Naive thymus-derived CD4-positive, alpha-beta T cell (primary cell): ENCODE measurements at places on chromosomes 7 and 10. TPM values are rescaled to one million over a fixed set of nuclear protein-coding genes. Genes with fewer than 3 reads are reported as not detected.

The RALA gene
- polyA plus RNA-seq = 44.3 TPM

The JCAD gene
- polyA plus RNA-seq = not detected

The CHST15 gene
- 0.27 TPM for polyA plus RNA-seq

The ANXA8L1 gene
- not detected for polyA plus RNA-seq

The TSPAN15 gene
- polyA plus RNA-seq = 2.1 TPM

The GRM3 gene
- polyA plus RNA-seq = not detected

The PRSS2 gene
- not detected for polyA plus RNA-seq

The ANKRD61 gene
- 0.29 TPM for polyA plus RNA-seq

DNA sequence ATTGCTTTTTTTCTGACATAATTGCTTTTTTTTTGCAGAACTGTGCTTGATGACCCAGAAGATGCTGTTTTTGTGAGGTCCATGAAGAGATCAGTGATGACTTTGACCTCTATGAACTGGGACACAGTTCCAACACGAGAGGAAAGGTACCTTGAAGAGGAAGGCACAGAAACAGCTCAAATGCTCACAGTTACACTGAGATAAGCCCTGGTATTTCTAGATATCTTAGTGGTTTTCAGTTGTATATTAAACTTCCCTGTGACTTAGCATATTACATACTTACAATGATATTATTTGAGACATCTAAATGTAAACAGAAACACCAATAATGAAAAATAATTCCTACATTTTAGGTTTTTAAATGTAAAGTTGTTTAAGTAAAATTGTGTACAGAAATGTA lies 54.7 kb downstream of the LRRC72 start:
- no peak for DNase-seq

- DNase-seq = no peak
Measured at GRCh38 chr10:79111427-79111826, 42.7 kb downstream of the ZMIZ1 start.

GRCh38 chr7:134532180-134532953 lies 5.0 kb downstream of the AKR1B10 start:
- DNase-seq = no peak

DNA sequence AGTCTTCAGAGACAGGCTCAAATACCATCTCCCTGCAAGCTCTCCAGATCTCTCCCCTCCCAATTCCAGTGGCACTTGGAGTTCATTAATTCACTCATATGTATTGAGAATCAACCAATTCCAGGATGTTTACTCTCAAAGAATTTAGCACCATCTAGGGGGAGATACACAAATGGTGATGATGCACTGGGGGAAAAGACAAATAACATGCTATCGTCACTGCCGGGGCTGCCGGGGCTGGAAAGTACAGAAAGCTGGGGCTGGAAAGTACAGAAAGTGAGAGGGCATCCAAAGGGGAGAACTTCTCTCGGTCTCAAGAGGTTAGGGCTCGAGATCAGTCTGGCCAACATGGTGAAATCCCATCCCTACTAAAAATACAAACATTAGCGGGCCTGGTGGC lies 118.7 kb downstream of the MKX start:
- DNase-seq = no peak

- DNase-seq = no peak
Measured at GRCh38 chr10:48791267-48791928, 106.7 kb downstream of the WDFY4 start.

GRCh38 chr10:34145715-34146114 lies 669.4 kb downstream of the PARD3 start:
- DNase-seq = no peak

- DNase-seq = peak; percentile 71
Measured at GRCh38 chr10:110610308-110610774, 33.8 kb upstream of the RBM20 start.

DNA sequence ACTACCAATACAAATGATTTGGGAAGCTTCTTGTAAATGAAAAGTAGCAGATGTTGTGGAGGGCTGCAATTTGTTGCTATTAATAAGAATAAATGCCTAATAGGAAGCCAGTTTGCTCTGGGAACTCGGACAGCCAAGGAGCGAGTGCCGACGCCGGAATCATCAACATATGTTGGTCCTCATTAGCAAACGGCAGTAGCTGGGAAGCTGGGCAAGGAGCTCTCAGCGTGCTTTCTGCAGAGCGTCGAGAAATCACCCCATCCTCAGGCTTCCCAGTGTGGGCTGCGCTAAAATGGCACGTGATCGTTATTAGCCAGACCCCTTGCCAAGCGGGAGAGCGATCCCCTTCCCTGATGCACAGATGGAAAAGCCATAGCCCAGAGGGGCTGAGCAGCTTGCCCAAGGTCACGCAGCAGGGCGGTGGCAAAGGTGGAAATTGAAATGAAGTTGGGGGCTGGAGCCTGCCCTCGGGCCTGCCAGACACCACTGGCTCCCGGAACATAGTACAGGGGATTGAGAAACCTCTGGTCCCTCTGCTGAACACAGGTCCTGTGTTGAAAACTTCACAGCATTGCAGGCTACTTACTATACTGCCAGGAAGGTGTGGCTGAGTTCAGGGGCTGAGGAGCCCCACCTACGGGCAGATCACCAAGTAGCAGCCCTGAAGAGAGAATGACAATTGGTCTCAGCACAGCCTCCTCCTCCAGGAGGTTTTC lies 326.9 kb downstream of the PLXNA4 start:
- DNase-seq = no peak

GRCh38 chr10:78371136-78371535 lies 337.5 kb downstream of the RPS24 start:
- no peak for DNase-seq
